Activated CD4-positive, alpha-beta T cell treated with anti-CD3 and anti-CD28 coated beads for 24 hours (primary cell): ENCODE measurements at places on chromosomes 4 and X.

DNA sequence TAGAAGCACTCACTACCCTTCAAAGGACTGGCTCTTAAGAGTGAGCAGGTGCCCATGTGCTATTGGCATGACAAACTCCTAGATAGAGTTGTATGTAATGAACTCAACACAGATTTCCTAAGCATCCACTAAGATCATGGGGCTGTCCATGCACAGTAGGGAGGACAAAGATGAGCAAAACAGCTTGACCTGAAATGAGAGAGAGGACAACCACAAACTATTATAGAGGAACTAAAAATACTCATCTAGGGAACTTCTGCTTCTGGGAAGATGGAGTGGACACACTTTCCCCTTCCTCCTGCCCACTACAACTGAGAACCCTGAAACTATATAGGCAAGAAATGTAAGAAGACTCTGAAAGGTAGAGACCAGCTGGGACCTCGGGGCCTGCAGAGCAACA, 20.8 kb upstream of the TMEM128 start:
- no peak for DNase-seq

GRCh38 chr4:25090516-25090915, 59.8 kb upstream of the LGI2 start:
- DNase-seq = no peak

DNA sequence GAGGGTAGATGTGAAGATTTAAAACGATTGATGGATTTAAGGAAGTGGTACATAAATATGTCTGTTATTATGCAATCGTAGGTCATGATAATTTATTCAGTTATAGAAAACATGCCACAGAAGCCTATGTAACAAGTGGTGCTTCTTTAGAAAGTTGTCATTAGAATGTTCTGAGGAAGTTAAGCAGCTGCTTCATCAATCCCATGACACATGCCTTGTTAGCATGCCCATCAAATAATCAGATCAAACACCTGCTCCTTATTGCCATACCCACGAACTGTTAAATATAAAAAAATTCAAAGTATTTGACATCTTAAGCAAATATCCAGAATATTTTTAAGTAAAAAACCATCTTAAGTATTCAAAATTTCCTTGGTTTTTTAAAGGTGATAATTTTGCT, 76.4 kb upstream of the MYOZ2 start:
- DNase-seq = no peak

- no peak for DNase-seq
Measured at GRCh38 chrX:39288592-39288991, 487.3 kb downstream of the MID1IP1 start.

DNA sequence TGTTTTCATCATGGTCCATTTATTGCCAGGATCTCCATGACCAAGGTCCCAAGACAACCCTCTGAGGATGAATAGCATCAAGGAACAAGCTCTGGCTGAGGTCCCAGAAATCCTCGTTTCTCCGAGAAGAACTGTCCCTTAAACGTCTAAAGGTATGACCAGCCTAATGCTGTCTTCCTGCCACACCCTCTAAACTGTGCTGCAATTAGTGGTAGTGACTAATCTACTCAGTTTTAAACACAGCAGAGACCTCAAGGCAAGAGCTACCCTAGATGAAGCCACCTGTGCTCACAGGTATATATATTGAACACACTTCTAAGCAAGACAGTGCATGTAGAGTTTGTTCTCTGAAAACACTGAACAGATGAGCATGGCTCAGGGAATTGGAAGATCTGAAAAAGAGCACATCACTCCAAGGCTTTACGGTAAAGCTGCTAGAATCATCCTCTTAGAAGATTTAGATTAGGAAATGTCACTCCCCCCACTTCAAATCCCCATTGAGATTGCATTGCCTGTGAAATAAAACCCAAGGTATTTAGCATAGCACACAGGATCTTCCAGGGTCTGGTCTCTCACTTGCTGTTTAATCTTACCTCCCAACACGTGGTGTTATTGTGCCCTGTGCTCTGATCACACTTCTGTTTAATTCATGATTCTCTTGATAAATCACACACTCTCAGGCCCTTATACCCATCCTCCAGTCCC, 173.9 kb upstream of the VCX3A start:
- no peak for DNase-seq

GRCh38 chr4:57103051-57103450, 7.1 kb downstream of the IGFBP7 start:
- no peak for DNase-seq

DNA sequence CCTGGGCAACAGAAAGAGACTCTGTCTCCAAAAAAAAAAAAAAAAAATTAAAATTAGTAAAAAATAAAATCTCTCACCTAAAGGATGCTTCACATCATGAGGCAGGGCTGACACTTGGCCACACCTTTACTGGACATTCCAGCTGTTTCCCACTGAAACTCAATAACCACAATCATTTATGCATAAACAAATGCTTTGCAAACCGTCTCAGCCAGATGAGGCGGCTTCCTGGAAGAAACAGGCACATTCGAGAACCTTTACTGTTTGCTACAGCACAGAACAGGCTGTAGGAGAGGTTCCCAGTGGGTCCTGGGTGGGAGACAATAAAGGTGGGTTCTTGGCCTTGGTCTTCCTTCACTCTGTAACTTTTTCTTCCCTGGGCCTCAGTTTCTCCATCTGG, 10.9 kb upstream of the TBC1D14 start:
- no peak for DNase-seq

DNA sequence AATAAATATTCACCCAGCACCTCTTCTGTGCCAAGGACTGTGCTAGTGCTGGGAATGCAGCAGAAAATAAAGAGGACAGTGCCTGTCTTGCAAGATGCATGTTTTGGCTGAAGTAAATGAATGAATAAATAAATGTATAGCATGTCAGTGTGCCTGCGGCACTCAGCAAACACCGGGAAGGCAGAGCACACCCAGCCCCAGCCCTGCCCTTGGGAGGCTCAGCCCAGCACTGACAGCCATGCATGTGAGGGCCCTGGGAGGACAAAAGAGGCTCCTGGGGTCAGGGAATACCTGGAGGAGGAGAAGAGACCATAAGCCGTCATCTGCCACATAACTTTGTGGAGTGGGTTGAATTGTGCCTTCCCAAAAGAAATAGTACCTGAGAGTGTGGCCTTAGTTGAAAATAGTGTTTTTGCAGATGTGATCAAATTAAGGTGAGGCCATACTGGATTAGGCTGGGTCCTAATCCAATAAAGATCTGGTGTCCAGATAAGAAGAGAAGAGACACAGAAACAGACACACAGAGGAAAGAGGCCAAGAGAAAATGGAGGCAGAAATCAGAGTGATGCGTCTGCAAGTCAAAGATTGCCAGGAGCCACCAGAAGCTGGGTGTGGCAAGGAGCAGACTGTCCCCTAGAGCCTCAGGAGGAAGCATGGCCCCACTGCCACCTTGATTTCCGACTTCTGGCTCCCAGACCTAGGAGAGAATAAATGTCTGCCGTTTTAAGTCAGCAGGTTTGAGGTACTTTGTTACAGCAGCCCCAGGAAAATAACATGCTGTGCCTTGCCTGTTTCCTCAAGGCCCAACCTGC, 16.3 kb downstream of the C4orf50 start:
- DNase-seq = no peak

GRCh38 chrX:149641835-149642234, 10.2 kb upstream of the TMEM185A start:
- DNase-seq = no peak

GRCh38 chrX:31228415-31228832, 156.6 kb upstream of the FTHL17 start:
- no peak for DNase-seq

- no peak for DNase-seq
Measured at GRCh38 chr4:83989835-83990234, 453.9 kb downstream of the GPAT3 start.

DNA sequence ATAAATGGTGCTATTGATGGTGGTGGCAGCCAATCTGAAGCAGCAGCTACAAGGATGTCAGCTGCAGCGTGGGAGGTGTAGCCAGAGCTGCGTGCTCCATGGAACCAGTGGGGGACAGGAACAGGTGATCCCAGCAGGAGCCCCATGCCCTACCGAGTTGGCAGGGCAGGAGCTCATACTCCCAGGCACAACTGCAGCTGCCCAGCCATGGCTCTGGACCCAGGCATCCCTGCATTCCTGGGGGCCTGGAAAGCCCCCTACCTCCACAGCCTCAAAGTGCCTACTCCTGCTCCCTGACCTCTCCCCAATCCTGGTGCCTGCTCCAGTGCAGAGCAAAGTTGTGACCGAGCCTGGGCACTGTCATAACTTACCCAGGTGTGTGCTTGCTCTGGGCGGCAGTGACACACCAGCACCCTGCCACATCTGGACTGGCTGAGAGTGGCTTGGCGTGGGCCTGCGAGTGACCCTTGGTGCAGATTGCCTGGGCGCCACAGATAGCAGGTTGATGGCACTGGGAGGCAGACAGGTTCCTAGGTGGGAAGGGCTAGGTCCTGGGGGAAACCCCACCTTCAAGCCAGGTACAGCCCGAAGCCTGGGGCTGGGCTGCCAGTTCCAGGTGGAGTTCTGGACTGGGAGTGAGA, 101.1 kb downstream of the DCAF12L2 start:
- DNase-seq = no peak

DNA sequence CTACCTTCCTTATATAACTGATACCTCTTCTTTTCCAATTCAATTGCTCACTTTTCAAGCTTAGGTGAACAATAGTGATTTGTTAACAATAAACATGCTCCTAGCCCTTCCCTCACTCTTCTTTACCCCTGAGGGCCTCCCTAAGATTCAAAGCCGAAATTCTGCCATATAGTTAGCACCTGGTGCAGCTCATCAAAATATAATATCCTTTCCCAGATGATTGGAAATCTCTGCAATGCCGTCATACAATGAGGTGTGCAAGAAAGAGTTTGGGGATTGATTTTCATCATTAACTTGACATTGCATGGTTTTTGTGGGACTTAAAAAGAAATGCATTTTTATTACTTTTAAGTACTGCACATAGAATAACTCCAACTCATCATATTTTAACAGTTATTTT, 95.3 kb downstream of the HDAC8 start:
- no peak for DNase-seq

DNA sequence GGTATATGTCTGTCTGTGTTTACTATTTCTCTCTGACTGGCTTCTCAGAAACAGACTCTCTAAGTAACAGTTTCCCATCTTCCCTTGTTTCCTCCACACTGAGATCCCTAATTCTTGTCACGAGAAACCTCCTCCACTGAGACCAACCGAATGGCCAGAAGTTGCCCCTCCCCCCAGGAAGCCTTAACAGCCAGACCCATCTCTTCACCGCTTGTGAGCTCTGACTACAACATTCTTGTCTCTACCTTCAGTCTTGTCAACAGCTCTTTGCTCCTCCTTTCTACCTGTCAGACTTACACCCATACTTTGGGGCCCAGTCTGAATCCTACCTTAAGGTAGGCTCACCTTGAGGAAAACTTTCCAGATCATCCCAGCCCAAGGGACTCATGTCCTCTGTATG, 90.8 kb downstream of the NHSL2 start:
- no peak for DNase-seq

- DNase-seq = no peak
Measured at GRCh38 chrX:67607466-67607865, 63.6 kb downstream of the AR start.

DNA sequence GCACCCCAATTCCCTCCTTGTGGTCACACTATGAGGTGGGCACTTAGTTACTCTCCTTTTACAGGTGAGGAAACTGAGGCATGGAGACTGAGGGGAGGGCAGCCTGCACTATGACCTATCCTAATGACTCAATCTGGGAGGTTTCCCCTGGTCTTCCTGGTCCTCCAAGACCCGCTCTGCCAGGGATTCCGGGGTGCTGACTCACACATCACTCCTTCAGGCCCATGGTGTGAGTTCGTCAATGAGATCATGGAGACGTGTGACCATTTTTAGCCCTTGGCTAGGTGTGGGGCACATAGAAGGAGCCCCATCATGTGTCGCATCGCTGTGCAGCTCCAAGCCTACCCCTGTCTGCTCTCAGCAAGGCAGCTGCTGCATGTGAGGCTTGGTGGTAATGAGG, 32.4 kb upstream of the BCOR start:
- no peak for DNase-seq

- DNase-seq = no peak
Measured at GRCh38 chrX:31609130-31609529, 537.3 kb upstream of the FTHL17 start.

DNA sequence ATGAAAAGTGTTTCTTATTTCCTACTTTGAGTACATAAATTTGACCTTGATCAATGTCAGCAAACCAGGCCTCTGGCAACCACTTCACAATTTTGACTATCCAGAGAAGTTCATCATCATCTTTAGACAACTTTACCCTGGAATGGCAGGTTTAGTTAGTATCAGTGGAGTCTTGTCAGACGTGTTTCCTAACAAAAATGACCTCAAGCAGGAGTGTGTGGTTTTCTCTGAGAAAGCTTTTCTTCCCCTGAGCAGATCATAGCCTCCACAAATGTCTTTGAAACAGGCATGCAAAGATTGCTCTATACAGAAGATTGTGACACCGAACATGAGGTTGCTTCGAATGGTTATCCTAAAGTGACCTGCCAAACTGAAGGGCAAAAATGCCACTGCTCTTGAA, 642.3 kb downstream of the RPA4 start:
- no peak for DNase-seq

- DNase-seq = no peak
Measured at GRCh38 chr4:153900426-153900825, 111.5 kb upstream of the SFRP2 start.

DNA sequence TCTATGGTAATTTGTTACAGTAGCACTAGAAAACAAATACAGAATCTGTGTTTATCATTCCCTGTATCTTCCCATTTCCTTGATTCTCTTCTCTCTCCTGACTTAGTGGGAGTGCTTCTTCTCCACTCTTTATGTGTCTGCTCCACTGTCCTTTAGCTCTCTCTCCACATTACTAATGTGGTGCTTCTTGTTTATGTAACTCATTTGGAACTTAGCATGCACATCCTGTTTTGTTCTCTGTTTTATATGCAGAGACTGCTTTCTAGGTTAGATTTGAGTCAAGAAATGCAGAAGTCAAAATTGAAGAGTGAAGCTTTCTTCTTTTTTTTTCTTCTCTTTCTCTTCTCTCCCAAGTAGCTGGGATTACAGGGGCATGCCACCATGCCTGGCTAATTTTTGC, 25.9 kb downstream of the ADH1A start:
- no peak for DNase-seq

DNA sequence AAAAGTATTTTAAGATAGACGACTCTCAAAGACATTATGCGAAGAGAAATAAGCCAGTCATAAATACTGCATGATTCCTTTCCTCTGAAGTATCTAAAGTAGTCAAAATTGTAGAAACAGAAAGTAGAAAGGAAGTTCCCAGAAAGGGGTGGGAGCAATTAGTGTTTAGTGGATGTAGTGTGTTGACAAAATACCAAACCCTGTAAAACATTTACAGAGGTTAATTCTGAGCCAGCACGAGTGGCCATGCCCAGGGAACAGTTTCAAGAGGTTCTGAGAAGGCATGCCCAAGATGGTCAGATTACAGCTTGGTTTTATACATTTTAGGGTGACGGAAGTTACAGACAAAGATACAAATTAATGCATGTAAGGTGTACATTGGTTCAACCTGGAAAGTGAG, 34.4 kb upstream of the SLC25A4 start:
- DNase-seq = no peak

- no peak for DNase-seq
Measured at GRCh38 chr4:125505621-125506020, 190.9 kb downstream of the FAT4 start.
